ENCODE measurements at places on chromosomes 7 and 10.

- no peak for DNase-seq
Measured at GRCh38 chr10:76297358-76297757, 865.9 kb downstream of the LRMDA start.

GRCh38 chr7:156566812-156567549, 73.6 kb upstream of the RNF32 start:
- DNase-seq = no peak

DNA sequence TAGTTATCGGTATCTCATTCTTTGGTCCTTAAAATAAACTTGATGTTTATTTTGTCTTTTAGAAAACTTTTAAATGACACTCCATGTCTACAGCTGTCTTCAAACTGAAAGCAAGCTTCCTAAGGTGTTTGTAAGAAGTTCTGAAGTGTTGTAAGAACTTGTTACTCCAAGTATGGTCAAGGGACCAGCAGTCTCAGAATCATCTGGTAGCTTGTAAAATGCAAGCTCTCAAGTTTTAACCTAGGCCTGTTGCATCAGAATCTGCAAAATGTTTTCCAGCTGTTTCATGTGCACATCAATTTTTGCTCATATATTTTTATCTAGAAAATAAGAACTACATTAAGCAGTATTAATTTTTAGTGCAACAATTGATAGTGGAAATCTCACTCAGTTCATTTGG, 104.1 kb downstream of the THSD7A start:
- DNase-seq = no peak

- no peak for DNase-seq
Measured at GRCh38 chr7:53740971-53741370, 705.5 kb downstream of the POM121L12 start.

- no peak for DNase-seq
Measured at GRCh38 chr10:3222068-3222467, 49.5 kb upstream of the PITRM1 start.

GRCh38 chr10:9051328-9051974, 997.0 kb downstream of the GATA3 start:
- DNase-seq = no peak

- DNase-seq = no peak
Measured at GRCh38 chr10:7945469-7946187, 108.9 kb upstream of the GATA3 start.

- DNase-seq = no peak
Measured at GRCh38 chr10:24784923-24785322, 61.2 kb upstream of the ARHGAP21 start.

DNA sequence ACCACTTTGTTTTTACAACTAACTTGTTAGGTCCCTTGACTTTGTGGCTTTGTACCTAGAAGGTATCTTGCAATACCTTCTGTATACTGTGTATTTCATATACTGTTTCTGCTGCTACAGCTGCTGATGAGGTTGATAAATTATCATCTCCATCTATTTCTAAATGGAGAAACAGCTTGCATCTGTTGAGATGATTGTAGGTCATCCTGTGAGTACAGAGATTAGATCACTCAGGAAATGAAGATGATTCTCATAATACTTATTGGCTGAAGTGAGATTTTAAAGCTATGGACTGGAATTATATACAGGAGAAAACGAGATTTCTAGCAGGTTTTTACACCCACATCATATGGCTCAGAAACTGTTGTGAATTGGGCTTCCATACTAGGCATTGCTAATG, 280.5 kb downstream of the KCND2 start:
- DNase-seq = no peak

DNA sequence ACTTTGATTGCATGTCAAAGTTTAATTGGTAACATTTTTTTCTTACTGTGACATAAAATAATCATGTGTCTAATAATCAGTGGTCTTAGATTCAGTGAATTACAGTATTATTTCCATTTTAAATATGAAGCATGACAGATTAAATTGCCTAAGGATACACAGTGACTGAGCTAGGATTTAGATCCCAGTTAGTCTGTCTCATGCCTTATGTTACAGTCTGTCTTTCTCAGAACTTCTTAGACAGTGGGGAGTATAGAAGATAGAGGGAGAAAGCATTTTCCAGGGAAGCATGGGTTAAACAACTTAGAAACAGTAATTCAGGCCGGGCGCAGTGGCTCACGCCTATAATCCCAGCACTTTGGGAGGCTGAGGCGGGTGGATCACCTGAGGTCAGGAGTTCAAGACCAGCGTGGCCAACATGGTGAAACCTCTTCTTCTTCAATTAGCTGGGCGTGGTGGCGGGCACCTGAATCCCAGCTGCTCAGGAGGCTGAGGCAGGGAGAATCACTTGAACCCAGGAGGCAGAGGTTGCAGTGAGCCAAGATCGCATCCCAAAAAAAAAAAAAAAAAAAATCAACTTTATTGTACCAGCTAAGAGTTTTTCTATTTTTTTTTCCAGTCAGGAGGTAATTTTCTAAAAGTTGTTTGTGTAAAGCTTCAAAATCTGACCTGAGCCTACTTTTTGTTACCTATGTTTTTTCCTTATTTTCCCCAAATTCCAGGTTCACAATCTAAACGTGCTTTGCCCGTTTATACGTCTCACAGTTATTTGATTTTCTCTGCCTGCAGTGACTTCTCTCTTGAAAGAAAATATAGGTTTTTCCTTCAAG, 3.3 kb downstream of the CASD1 start:
- no peak for DNase-seq

DNA sequence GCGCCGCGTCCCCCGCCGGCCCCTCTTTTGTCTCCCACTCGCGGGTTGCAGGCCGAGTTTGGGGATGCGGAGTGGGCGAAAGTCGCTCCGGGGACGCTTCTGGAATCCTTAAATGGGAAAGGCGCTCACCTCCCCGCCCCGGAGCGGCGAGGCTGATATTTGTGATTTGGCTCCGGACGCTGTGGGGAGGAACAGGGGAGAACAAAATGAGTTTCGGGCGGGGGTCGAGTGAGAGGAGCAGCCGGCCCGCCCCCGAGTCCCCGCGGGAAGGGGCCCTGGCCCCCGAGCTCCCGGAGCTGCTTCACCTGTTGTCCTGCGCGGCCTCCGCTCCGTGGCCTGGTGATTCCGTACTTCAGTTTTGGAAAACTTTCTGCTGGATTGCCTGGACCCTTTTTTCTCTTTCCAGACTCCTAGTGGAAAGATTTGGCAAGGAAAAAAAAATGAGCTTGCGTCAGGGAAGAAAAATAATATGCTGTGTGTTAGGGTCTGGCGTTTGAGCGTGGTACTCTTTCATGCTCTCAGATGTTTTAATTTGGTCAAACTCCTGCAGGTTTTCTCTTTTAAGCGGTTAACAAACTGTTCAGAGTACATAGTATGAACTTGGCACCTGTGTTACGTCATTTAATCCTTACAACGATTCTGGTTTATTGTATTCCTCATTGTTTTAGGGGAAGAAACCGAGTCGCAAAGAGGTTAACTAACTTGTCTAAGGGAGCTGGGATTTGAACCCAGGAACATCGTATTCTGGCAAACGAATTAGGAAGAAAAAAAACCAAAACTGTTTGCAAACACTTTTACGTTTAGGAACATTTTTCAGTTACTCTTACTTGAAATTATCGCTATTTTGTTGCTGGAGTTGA, 924 bp downstream of the BMPR1A start:
- DNase-seq = no peak

- no peak for DNase-seq
Measured at GRCh38 chr10:103812432-103812831, 42.9 kb downstream of the SH3PXD2A start.

- DNase-seq = no peak
Measured at GRCh38 chr7:18901982-18902421, 215.4 kb downstream of the TWIST1 start.

DNA sequence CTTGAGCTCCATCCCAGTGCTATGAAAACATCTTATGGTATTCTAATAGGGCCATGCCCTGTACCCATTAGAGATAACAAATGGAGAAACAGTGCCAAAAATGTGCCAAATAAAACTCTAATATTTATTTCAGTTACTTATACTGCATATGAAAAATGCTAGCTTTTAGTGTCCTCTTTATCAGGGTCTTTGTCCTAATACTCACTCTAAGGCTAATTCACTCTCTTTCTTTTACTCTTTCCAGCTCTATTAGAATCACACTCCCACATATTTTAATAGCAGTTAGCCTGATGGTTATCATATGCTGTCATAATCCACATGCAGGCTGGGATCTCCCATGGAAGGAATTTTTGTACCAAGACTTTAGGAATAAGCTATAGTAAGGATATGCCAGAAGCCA, 408.4 kb downstream of the ETV1 start:
- DNase-seq = no peak

DNA sequence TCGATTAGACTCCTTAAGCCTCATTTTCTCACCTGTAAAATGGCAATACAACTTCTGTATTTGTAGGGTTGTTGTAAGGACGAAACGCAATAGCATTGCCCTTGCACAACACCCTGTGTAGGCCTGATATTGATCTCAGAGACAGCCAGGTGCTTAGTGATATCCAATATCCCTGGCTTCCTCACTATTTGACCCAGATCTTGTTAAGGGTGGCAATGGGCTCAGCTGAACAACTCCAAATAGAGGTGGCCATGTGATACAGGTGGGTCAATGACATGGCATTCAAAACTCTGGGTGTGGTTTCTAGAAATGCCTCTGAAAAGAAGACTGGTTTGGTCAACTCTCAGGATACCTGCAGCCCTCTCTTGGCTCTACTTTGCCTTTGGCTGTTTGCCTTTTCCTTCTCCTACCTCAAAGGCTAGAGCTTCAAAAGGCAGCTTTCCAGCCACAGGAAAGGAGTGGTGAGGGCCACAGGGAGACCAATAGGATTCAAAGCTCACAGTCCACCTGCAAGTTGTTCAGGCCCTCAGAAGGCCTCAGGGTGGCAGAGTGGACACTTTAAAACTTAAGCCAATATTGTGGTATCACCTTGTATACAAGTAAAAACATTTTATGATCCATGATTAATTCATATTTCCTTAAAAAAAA, 14.9 kb upstream of the GATAD1 start:
- no peak for DNase-seq

DNA sequence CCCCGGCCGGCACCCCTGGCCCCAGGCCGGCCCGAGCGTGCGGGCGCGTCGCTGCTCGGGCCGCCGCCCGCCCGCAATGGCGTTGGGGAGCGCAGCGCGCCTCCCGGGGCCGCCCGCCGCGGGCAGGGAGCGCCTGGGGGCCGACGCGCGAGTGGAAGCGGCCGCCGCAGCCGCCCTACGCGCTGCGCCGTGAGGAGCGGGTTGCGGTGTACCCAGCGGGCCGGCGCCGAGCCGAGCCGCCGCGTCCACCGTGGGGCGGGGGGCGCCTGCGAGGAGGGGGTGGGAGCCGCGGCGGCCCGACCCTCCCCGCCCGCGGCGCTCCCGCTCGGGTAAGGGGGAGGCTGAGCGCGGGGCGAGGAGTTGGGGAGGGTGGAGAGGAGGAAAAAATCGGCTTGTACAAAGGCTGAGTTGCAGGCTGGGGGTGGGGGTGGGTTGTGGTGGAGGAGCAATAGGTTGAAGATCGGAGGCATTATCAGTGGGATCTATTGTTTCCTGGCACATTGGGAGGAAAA, 473 bp downstream of the PPP1R9A start:
- no peak for DNase-seq

- DNase-seq = no peak
Measured at GRCh38 chr7:39085189-39085588, 107.5 kb downstream of the POU6F2 start.

- no peak for DNase-seq
Measured at GRCh38 chr7:39130274-39130673, 152.6 kb downstream of the POU6F2 start.

GRCh38 chr7:22732556-22733126, 5.6 kb downstream of the IL6 start:
- DNase-seq = no peak

DNA sequence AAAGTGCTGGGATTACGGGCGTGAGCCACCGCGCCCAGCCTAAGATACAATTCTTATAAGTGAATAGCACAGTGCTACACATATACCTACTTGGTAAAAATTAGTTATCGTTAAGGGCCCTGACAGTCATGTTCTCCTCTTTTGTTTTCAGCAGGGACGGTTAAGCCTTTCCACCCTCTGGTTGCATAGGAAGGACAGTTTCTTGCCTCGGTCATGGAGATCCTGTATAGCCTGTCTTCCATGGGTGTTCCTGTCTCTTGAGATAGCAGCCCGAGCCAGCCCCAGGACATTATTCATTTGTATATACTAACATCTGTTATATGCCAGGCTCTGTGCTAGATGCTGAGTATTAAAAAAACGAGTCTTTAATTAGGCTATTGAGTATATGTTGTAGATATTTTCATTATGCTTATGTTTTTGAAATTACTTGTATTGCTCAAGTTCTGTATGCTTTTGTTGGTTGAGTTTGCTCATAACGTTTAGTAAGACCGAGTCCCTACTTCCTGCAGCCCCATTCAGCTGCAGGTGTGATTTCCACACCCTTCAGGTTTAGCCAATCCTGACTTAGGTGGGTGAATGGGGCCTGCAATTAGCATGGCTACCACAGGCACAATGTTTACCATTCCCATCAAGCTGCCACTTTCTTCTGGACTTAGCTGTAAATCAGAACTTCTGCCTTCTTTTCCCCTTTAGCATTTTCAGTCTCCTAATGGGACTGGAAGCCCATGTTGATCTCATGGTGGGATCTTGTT, 24.8 kb downstream of the CCSER2 start:
- DNase-seq = no peak

GRCh38 chr7:35241884-35242283, 12.0 kb downstream of the TBX20 start:
- no peak for DNase-seq

GRCh38 chr7:130489140-130489983, 2.5 kb upstream of the MEST start:
- no peak for DNase-seq

GRCh38 chr10:110597476-110597875, 30.0 kb downstream of the SMC3 start:
- no peak for DNase-seq

- no peak for DNase-seq
Measured at GRCh38 chr10:103784723-103785418, 70.5 kb downstream of the SH3PXD2A start.

DNA sequence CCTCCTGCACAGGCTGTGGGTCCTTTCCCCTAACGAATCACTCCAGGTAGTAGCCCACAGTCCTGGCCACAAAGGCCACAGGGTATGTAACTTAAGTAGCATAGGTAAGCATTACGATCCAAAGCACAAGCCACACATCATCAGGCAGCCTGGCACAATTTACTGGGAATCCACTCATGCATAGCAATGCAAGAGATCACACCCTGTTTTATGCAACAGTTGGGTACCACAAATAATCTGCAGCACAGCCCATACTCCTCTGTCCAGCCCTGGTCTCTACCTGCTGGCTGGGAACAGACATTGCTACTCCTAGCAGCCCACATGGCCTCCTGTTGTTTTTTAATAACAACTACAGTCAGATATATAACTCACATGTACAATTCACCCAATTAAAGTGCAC, 34.3 kb downstream of the SRPK2 start:
- no peak for DNase-seq

DNA sequence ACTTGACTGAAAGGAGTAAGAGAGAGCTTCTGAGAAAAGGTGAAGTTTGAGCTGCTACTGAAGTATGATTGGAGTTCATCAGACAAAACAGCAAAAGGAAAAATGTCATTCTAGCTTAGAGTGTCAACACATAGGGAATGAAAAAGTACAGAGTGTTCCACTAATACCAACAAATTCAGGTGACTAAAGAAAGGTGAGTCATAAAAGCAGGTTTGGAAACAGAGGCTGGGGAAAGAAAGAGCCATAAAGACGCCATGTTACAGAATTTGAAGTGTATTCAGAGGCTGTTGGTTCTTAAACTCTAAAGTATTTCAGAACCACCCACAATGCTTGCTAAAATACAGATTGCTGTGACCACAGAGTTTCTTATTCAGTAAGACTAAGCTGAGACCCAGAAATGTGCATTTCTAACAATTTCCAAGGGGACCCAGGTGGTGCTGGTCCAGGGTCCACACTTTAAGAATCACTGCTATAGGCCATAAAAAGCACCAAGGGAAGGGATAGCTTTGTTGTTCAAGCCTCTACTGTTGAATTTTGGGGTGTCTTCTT, 143.1 kb downstream of the ELAPOR2 start:
- no peak for DNase-seq

Data from memory B cell (primary cell).